Kidney (tissue), 22 donors: ENCODE measurements at places on chromosomes 6 and 20. TPM values are rescaled to one million over a fixed set of nuclear protein-coding genes. Genes with fewer than 3 reads are reported as not detected.

Gene DEFB116
- not detected for total RNA-seq

Gene SLC35F1
- total RNA-seq, result 0.63 TPM

Gene TMC2
- total RNA-seq, result not detected

Gene OR2H1
- total RNA-seq, result not detected

Gene PNRC1
- total RNA-seq, result 232 TPM

Gene BPI
- 0.16 TPM for total RNA-seq

Gene B3GALT4
- total RNA-seq, result 20.2 TPM

Gene IFNGR1
- total RNA-seq, result 94.3 TPM

Gene ZNF334
- total RNA-seq, result 8.2 TPM

Gene VSX1
- total RNA-seq, result 0.41 TPM
